ENCODE measurements at places on chromosomes 7 and 10. TPM values are rescaled to one million over a fixed set of nuclear protein-coding genes. Genes with fewer than 3 reads are reported as not detected.

Gene GBX1
- not detected for total RNA-seq

Gene RNF32
- total RNA-seq, result 0.69 TPM

Gene XRCC2
- total RNA-seq, result 6.7 TPM

Gene ITIH5
- total RNA-seq, result not detected

Gene CACNA2D1
- total RNA-seq, result 18.9 TPM

Gene MYO1G
- total RNA-seq, result under 0.01 TPM

Measured in melanocyte of skin (primary cell).